Natural killer cell (primary cell): ENCODE measurements at places on chromosomes 16 and 17.
A peak's percentile ranks its signal among the peaks of the same experiment; 100 is the strongest.

GRCh38 chr17:11950771-11951519, 46.3 kb downstream of the ZNF18 start:
- no peak for DNase-seq

DNA sequence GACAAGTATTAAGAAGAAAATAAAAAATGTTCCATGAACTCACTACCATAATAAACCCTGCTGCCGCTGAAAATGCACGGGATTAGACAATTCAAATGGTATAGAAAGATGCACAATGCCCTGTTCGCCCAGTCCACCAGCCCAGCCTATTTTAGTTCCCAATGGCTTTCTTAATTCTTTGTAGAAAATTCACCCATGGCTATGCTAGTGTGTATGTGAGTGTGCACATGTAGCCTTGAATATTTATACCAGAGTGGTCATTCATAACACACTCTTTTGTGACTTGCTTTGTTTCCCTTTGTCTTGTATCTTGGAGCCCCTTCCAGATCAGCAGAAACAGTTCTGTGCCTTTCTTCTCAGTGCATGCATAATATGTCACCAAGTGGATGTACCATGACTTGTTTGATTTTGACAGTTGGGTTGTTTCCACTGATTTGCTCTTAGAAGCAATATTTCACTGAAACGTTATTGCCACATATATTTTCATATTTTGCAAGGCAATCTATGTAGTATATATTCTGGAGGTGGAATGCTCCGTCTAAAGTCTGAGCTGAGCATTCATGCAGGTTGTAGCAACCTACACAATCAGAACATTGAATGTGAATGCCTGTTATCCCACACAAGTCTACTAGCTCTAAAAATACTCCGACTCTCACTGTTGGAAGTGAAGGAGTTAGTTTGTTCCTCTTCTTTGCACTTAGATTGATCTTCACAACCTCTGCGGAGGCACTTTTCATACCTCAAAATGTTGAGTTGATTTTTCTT, 383.0 kb upstream of the EEF2KMT start:
- DNase-seq = no peak

DNA sequence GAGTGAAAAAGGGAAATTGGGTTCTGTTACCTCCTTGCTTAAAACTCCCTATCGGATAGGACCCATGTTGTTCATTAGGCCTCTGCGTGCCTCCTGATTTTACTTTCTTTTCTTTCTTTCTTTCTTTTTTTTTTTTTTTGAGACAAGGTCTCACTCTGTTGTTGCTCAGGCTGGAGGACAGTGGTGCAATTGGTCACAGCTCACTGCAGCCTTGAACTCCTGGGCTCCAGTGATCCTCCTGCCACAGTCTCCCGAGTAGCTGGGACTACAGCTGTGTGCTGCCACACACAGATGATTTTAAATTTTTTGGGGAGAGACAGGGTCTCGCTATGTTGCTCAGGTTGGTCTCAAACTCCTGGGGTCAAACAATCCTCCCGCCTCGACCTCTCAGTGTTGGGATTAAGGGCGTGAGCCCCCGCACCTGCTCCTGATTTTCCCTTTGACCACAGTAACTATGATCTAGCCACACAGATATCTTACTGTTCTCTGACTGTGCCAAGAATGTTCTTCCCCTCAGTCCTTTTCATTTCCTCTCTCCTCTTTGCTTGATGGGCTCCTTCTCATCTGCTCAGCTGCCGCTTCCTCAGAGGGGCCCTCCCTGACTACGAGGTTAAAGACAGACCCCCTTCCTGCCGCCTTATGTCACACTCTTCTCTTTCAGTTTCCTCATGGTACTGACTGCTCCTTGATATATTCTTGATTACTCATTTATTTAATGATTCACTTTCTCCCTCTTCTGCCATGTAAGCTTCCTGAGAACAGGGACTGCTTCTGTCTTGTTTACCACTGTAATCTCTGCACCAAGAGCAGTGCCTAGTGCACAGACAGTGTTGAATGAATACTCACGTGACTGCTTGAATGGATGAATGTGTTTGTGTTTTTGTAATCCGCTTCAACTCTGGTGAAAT, 44.3 kb downstream of the LCMT1 start:
- no peak for DNase-seq

- DNase-seq = no peak
Measured at GRCh38 chr16:50565428-50565827, 17.2 kb downstream of the NKD1 start.

DNA sequence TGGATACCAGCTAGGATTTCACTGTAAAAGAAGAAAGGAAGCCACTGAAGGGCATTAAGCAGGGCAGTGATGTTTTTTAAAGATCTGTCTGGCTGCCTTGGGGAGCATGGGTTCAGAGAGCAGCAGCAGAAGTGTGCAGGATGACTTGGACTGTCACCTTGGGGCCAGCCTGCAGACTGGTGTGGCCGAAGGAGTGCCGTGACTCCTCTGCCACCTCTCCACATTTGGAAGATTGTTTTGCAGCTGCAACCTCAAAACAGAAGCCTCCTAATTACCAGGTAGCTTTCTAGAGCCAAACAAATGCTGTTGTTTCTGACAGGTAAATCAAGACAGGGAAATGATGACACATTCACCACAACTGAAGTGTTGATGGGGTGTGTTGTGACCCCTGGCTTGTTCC, 681.4 kb downstream of the WWOX start:
- DNase-seq = no peak

DNA sequence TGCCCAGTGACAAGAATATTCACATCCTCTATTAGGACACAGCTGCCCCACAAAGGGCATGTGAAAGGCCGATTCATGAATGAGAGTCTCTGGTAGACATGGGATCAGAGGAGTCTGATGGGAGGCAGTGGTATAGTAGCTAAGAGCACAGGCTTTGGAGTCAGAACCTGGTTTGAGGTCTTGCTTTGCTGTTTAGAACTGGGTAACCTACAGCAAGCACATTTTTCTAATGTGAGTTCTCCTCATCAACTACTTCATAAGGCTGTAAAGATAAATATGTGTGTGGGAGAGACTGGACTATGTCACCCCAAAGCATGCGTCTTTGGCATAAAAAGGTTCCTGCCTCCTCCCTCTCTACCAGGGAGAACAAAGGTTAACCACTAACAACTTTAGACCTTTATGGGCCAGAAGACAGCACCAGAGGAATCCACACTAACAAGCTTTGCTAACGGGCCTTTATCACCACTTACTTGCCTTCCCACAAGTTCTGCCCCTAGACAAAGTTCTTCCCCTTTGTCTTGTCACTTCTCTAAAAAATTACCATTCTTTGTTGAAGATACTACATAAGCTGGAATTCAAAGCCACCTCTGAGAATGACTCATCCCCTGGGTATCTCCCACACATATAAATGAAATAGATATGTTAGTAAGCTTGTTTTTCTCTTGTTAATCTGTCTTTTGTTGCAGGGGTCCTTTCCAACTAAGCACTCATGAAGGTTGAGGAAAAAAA, 21.1 kb downstream of the CDR2 start:
- no peak for DNase-seq

DNA sequence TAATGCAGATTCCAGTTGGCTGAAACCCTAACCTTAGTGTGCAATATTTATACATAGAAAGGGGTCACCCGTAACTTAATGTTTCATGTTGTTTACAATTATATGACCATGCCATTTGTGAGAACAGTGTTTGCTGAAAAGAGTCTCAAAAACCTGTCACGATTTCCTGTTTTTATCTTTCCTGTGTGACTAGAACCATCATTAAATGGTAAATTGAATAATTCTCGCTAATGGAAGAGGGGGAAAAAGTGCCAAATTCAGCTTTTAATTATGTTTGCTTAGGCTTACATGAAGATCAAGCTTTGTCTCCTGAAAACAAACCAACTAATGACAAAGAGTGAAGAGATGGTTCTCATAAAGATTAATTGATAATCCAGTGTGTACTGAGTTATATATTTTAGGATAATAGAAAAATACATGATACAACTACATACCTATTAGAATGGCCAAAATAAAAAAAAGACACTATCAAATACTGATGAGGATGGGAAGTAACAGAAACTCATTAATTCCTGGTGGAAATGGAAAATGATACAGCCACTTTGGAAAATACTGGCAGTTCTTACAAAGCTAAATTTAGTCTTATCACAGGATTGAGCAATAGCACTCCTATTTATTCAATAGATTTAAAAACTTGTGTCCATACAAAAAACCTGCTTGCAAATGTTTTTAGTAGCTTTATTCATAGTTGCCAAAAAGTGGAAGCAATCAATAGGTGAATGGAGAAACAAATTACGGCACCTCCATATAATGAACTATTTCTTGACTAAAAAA, 141.7 kb downstream of the CDK5R1 start:
- no peak for DNase-seq

- DNase-seq = peak; percentile 67
Measured at GRCh38 chr17:32111141-32111771, 31.0 kb upstream of the RHOT1 start.
